ENCODE measurements at places on chromosomes 16 and 17.

DNA sequence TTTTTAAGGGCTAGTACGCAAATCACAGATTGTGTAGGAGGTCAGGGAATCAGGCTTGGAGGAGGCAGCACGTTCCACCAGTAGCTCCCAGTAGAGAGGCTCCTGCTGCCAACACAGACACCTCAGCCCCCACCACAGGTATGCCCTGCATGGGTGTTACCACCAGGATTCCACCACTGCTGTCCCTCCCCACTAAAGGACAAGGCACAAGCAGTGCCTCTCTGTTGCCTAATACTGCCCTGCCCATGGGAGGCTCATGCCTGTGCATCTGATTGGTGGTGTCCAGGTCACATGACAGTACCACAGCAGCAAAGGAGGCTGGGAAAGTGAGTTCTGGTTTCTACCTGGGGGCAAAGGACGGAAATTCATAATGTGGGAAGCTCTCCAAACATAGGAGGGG, 33.6 kb upstream of the CACNG4 start:
- DNase-seq: peak; percentile 61

GRCh38 chr16:56195151-56195550, 3.9 kb downstream of the GNAO1 start:
- DNase-seq: peak; percentile 20

- peak; percentile 71 for DNase-seq
Measured at GRCh38 chr17:45640141-45640850, 143.8 kb upstream of the CRHR1 start.

DNA sequence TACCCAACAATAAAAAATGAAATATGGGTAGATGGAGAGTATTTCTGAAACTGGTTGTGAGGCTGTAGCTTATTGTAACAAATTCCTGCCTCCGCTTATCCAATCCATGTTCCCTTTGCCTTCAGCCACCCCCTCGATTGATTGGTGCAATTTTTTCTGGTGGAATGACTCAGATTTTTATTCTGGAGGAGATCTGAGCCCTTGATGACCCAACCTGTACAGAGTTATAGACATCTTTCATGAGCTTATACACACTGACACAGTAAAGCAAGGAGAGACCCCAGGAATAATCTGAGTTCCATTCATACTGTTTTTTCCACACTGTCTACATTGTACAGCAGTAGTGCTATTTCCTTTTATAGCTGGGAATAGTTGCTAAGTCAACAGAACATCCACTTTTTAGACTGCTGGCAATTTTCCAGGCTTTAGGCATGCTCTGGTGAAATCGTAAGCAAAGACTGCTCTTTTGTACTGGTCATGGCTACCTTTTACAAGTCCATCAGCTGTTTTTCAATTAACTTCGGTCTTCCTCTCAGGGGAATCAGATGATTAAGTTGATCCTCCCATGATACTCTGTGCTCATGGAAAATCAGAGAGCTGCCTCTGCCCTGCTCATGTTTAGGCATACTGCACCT, 30.1 kb downstream of the CCL4 start:
- no peak for DNase-seq

GRCh38 chr16:4886151-4886550, 38.9 kb downstream of the UBN1 start:
- no peak for DNase-seq

DNA sequence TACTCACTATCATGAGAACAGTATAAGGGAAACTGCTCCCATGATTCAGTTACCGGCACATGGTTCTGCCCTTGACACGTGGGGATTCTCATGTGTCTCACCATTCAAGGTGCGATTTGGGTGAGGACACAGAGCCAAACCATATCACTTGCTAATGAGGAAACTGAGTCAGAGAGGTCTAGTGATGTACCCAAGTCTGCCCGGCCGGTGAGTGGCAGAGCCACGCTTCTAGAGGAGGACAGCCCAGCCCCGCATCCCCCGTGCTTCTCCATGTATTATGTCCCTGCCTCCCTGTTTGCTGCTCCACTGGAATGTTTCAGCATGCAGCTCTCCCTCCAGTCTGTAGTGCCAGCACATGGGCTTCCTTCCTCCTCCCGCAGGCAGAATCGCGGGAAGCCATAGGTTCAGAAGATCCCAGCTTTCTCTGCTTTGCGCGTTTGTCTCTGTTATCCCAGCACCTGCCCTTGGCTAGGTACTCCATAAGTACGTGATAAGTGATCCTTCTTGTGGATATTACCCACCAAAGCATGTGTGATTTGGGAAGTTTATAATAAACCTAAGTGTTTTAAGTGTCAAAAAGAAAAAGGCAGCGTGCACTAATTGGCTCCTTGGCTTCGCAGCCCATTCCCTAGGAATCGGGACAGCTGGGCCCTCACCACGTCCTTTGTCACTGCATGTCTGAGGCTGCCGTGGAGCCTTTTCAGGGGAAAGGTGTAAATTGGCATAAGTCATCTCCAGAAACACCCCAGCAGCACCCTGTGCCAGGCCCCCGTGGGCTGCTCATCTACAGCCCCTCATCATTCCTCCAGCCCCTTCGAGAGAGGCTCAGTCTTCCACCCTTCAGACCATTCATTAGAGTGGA, 103.8 kb downstream of the CLEC16A start:
- DNase-seq: no peak

DNA sequence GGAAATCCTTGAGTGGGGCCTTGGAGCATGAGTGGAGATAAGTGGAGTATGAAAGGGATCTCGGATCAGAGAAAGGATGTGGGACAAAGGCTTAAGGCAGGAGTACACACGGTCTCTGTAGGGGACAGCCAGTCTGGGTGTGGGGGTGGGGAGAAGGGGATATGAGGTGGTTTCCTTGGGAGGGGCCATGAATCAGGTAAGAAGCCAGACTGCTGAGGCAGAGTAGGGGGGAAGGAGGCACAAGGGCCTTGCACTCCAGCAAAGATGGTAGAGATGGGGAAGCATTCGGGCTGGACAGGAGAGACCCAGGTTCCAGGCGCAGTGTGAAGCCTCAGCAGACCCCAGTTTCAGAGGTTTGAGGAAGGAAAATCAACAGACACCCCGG, 1.6 kb downstream of the HSD11B2 start:
- DNase-seq: no peak

- DNase-seq: no peak
Measured at GRCh38 chr16:21987498-21987897, 13.4 kb downstream of the PDZD9 start.

DNA sequence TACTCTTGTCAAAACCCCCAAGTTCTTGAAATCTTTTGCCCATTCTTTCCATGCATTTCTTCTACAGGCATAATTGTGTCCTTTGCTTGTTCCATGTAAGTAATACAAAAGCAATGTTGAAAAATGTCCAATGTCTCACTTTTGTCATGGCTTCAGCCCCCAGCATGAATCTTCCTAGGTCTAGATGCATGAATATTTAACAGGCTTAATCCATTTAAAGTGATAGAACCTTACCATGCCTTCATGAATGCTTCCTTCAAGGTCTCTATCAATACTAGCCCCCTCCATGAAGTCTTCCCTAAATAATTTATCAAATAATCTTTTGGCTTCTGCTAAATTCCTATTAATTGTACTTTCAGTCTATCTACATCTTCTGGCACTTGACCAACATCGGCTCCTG, 46.1 kb upstream of the ANKFY1 start:
- DNase-seq: no peak

GRCh38 chr16:75102595-75102994, 14.0 kb downstream of the LDHD start:
- DNase-seq: no peak

GRCh38 chr17:17305281-17305801, 2.2 kb downstream of the NT5M start:
- DNase-seq: peak; percentile 37

DNA sequence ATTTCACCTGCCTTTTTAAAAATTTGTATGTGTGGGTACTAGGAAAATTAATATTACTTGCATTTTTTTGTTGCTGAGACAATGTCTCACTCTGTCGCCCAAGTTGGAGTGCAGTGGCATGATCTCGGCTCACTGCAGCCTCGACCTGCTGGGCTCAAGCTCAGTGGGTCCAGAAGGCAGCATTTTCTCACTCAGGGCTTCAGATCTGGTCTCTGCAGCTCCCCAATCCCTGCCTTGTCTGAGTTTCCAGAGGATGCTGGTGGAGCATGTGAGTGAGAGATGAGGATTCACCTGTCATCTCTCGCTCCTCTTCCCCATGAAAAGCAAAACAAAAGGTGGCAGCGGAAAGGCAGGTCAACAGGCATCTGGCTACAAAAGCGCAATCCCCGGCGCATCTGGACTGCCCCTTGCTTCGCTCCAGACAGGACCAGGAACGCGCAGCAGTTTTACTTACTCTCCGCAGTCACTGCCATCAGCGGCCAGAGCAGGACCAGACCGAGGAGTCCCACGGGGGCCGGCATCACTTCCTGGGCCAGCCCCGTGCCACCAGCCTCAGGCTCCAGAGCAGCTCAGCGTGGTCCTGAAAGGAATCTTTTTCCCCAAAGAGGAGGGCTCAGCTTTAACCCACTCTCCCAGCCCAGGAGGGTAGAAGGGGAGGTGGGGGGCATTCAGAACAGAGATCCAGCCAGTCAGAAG, 59.9 kb downstream of the LITAF start:
- no peak for DNase-seq

DNA sequence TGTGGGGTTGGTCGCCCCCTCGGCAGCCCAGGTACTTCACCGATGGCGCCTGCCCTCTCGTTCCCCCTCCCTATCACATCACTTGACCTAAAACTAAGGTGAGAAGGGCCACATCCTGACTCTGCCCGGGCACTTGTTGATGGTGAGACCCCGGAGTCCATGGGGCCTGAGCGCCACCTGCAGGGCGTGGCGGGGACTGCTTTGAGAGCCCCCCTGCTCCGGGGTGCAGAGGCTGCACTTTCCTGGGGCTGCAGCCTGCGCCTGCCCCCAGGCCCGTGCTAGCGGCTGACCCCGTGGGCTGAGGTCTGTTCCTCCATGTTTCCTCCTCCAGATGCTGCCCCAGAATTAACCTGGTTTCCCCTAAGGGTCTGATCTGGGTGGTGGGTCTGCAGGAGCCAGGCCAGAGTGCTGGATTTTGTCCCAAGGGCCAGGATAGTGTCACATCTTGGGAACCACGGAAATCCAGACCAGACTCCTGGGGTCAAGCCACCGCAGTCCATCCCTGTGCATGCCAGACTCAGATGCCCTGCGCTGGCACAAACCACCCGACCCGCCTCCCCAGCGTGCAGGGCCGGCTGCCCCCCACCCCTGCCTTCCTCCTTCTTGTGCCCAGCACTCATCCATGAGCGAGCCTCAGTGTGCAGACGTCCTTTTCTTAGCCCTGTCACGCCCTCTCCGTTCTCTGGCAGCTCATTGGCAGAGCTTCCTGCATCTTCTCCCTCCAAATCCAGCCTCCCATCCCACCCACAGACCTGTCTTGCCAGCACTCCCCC, 2.7 kb downstream of the NDUFAF8 start:
- DNase-seq: peak; percentile 48

DNA sequence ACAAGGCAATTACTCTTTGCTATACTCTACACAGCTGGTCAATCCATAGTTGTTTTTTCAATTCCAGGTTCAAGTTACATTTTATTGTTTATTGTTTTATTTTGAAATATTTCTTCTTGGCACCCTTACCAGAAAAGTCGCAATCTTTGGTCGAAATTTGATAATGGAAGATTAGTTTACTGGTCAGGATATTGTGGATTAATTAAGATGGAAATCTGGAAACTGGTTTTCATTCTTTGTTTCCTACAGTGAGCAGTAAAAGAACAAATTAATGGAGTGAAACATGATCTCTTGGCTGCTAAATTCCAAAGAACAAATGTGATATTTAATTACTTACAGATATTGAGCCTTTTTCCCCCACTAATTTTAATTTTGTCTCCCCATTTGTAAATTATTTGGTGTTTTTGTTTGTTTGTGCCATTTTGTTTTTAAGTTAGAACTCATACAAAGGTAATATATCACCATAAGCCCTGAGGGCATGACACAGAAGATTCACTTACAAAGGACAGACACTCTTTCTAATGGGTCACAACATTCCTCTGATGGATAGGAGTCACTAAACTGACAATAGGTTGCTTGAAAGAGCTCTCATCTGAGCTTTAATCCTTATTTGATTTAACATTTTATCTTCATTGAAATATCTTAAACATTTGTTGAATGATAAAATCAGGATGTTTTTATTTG, 700.2 kb downstream of the KCNJ2 start:
- no peak for DNase-seq

DNA sequence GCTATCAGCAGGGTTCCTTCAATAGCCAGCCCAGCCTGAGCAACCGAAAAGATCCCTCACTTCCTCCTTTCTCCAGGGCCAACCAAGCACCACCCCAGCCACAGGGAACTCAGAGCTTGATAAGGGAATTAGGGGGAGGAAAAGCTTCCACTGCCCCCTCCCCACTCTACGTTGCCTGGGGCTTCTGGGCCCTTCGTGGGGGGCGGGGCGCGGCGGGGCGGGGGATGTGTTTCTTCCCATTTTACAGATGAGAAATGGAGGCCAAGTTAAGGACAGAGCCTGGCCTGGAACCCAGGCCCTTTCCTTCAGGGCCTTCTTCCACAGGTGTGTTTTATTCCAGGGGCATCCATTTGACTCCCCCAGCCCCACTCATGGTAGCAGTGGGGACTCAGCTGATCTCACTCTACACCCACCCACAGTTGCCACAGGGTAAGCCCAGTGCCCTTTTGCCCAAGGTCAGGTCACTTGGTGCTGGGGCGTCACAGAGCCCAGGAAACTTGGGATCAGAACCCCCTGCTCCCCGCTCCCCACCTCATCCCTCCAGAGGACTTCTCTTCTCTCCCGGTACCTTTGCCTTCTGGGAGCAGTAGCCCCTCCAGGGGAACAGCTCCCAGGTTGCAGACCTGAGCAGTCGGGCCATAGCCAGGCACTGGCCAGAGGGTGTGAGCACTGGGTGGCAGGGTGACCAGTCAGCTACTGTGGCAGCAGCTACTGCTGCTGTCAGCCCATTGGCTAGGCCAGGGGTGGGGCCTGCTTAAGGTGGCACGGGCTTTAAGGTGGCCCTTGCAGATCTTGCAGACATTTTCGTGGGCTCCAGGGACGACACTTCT, at the start of gene LDHD:
LDHD (minus strand) TSS at position 700 of the 830 bp plus-strand sequence; CDS start at position 640, 60 bp downstream.
- DNase-seq: peak; percentile 67

DNA sequence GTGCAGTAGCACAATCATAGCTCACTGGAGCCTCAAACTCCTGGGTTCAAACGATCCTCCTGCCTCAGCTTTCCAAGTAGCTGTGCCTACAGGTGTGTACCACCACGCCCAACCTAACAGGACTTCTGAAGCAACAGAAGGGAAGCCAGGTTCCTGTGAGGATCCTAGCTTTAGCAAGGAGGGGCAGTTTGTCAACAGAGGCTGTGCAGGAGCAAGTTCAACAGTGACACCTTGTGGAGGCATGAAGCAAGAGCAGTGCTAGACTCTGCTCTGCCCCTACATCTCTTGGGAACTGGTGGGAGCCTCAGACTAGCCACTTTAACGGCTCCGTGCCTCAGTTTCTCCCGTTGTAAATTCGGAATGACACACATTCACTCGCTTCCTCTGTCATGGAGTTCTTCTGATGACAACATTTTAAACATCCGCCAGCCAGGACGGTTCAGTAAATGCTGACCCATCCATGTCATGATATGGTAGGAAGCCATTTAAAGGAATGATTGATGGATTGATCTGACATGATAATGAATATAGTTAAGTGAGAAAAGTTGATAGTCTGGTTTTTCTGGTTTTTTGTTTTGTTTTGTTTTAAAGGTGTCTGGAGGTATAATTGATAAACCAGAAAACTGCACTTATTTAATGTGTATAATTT, 218.7 kb downstream of the MRTFB start:
- DNase-seq: peak; percentile 29
